Astrocyte of the cerebellum (primary cell): ENCODE measurements at places on chromosomes 1 and 21.

DNA sequence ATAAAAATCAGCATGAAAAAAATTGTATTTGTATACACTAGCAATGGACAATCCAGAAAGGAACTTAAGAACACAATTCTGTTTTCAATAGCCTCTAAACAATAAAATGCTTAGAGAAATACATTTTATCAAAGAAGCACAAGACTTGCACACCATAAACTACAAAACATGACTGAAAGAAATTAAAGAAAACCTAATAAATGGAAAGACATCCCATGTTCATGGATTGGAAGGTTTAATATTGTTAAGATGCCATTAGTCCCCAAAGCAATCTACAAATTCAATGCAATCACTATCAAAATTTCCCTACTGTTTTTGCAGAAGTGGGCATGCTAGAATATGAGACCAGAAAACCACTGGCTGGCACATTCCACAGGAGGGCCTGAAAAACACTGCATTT lies 49.4 kb downstream of the PRSS38 start:
- DNase-seq = no peak

- no peak for DNase-seq
These were observed 47.5 kb upstream of the SERTAD4 start for GRCh38 chr1:210185063-210185462.

GRCh38 chr1:89962024-89962741 lies 32.7 kb upstream of the ZNF326 start:
- DNase-seq = no peak

DNA sequence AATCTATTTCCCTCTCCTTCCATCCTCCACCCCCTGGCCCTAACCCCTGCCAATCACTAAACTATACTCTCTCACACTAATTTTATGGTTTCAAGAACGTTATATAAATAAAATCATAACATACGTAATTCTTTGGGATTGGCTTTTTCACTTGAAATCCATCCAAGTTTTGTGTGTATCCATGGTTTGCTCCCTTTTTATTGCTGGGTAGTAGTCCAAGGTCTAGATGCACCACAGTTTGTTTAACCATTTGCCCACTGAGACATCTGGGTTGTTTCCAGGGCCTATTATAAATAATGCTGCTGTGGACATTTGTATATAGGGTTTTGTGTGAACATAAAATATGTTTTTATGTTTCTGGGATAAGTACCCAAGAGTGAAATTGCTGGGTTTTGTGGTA lies 61.4 kb downstream of the TEX35 start:
- no peak for DNase-seq

DNA sequence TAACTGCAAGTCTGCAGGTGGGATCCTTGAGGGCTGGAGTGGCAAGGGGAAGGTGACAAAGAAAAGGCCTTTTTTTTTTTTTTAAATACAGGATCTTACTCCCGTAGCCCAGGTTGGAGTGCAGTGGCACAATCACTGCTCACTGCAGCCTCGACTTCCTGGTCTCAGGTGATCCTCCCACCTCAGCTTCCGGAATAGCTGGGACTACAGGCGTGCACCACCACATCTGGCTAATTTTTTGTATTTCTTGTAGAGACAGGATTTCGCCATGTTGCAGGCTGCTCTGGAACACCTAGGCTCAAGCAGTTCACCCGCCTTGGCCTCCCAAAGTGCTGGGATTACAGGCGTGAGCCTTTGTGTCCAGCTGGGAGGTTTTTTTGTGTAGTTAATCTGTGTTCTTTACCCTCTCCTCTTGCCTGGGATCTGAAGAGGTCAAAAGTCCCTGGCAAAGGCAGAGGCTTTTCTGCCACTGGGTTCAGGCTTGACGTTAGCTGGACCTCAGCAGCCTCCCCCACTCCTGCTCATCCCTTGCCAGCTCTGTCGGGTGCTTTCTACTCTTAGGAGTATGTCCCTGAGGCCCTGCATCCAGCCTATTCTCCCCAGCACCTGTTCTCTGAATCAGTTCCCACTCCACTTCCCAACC lies 5.2 kb downstream of the IL6R start:
- DNase-seq = no peak

DNA sequence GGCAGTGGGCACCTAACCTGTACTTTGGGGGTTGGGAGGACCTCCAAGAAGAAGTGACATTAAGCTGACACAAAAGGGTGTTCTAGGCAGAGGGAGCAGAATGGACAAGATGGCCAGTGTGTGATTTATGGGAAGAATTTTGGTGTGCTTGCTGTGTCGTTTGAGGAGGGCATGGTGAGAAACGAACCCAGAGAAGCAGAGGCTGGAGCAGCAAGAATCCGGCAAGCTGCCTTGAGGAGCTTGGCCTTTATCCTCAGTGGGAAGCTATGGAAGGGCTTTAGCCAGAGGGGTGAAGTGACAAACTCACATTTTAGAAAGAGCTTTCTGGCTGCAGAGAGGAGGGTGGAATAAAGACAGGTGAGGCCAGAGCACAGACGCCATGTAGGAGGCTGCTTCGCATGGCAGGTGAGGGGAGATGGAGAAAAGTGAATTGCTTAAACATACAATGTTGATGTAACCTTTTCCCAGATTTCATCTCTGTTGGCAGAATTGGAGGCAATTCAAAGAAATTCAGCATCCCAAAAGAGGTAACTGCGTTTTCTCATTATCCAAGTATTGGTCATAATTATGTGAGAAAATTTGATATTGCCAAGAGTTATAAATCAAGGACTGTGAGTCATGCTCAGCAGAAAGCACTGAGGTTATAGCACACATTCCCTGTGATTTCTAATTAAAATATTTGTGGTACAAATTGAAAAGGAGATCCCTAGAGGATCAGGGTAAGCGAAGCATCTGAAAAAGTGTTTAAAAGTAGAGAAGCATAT lies 26.5 kb downstream of the TRIM45 start:
- DNase-seq = peak; percentile 93

GRCh38 chr21:14886001-14886400 lies 178.8 kb downstream of the NRIP1 start:
- no peak for DNase-seq

DNA sequence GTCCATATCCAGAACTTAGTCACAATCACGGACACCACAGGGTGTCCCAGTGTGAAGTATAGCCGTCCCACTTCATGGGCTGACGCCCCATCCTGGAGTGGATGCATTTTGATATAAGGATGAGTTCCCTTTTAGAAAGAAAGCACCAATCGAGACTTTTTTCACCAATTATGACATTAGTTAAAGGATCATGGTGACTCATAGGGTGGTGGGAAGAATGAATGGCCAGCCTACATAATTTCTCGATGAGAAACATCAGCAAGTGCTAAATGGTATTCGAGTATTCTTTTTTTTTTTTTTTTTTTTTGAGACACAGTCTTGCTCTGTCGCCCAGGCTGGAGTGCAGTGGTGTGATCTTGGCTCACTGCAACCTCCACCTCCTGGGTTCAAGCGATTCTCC lies 38.5 kb upstream of the USP1 start:
- DNase-seq = peak; percentile 46

GRCh38 chr1:162416215-162416614 lies 4.3 kb upstream of the SH2D1B start:
- DNase-seq = no peak

DNA sequence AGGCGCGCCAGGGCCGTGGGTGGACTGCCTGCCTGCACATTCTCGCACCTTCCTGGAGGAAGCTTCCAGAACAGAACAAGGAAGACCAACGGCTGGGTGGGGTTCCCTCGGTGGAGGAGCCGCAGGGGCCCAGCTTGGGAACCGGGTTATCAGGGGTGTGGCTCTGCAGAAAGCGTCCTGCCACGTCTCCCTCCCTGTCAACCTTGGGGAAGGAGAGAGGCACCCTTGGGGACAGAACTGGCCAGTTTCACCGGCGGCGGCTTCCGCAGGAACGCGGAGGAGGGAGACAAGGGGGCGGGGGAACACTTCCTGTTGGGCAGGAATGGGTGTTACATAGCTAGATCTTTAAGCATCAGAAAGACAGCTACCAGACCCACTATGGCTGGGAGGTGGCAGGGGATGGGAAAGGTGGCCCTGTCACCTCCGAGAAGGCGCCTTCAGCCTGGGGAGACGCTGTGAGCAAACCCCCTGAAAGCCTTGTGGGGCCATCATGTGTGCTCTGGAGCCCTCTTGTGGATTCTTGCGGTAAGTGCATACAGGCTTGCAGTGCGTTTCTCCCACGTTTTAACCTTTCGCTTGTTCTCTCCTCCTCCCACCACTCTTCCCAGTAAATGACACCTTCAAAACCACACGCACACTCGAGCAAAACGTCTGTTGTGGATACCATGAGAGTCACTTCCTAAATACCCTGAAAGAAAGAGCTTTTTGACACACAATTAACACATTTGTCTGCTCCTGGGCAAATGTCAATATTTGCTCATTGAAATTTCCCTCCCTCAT lies 3.8 kb upstream of the PLEKHA6 start:
- peak; percentile 35 for DNase-seq

- no peak for DNase-seq
These were observed 478.9 kb upstream of the CAMK1G start for GRCh38 chr1:209104646-209105045.

DNA sequence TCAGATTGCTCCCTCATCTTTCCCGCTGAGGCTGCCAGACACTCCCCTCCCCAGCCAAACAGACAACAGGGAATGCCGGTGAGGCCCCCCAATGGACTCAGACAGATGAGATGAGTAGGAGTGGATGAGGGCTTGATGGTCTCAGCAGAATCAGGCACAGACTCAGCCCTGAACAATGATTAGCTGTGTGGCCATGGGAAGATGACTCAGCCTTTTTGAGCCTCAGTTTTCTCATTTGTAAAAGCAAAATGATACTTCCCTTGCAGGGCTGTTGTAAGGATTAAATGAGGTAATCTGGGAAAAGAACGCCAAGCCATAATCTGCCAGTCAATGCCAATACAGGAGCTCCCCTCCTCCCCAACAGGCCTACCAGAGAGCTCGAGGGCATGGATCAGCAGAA lies 12.4 kb downstream of the C1orf198 start:
- no peak for DNase-seq

GRCh38 chr1:69263921-69264391 lies 303.8 kb upstream of the LRRC7 start:
- DNase-seq = peak; percentile 98

- DNase-seq = peak; percentile 6
These were observed 82.3 kb downstream of the DENND1B start for GRCh38 chr1:197692965-197693364.

DNA sequence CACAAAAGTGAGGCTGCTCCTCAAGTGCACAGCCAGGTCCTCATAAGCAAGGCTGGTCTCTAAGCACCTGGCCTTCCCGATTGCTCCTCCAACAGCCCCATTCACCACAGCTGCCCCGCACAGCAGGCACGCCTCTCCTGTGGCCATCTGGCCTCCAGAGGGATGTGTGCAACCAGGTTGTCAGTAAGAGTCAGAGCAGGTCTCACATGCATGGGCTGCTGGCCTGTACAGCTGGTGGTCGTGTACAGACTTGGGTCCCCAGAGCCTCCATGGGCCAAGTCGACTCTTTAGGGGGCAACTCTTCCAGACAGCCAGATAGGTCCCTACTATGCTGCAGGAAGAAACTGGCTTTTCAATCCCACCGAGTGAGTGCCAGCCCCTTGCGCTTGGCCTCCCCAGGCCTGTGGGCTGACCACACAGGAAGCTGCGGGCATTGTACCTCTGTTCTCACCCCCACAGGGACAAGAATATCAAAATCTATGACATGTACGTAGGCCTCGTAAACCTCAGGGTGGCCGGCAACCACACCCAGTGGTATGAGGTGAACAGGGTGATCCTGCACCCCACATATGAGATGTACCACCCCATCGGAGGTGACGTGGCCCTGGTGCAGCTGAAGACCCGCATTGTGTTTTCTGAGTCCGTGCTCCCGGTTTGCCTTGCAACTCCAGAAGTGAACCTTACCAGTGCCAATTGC lies 1.4 kb downstream of the PRSS38 start:
- DNase-seq = no peak

DNA sequence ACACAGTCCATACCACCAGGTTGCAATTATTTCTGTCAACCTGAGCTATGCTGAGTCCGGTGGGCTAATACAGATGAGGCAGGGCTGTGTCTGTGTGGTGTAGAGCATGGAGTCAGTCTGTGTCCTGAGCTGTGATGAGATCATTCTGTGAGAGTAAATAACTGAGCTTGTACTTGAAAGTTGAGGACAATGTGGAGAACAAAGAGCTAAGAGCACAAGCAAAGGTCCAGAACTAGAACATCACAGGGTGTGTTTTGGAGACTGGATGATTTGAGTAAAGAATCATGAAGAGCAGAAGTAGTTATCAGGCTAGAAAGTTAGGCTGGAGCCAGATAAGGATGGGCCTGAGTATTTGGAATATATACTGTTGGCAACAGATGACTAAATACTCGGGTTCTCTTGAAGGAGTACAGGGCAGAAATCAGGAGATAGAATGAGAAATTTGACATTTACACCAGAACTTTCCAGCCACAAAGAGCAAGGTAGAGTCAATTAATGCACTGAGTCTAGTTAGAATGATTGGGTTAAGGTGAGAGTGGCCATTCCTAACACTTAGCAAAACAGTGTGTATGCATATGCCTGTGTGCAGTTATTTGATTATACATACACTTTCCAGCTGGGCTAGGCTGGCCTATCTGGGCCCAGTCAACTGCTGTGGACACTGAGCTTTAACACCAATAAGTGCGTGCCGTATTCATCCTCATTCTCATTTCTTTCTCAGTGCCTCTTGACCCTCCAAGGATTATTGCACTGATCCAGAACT lies 48.8 kb downstream of the LEPR start:
- no peak for DNase-seq

DNA sequence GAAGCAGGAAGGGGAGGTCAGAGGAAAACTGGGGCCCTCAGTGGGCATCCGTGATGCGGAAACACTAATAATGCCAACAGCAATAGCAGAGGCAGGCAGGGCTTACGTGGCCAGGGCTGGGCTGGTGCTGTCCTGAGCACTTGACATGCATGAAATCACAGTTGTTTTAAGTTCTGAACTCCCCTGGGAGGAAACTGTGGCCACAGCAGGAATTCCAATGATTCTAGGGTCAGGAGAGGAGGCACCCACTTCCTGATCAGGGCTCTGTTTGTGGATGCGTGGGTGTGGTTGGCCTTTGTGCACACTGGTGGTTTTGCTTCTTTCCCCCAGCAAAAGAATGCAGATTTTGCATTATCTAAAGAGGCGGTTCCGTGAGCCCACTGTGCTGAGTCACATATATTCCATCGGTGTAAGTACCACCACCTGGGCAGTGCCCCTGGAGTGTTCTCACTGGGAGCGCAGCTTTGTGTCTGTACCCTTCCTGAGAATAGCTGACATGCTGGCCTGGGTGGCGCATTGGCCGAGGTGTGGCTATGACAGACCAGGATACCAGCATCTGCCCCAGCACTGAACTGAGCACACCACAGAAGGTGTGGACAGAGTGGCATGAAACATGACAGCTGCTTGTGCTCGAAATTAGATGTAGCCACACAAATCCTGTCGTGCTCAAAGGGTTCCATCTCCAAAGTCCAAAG lies 71.0 kb downstream of the PDE9A start:
- peak; percentile 81 for DNase-seq
